ENCODE measurements at places on chromosomes 1 and 21. TPM values are rescaled to one million over a fixed set of nuclear protein-coding genes. Genes with fewer than 3 reads are reported as not detected.

Gene SIM2
- not detected for total RNA-seq

Gene LCE1B
- total RNA-seq: not detected

Gene DCDC2B
- total RNA-seq: not detected

Gene FAM163A
- total RNA-seq: not detected

Gene CD1B
- total RNA-seq: not detected

Gene RIPPLY3
- not detected for total RNA-seq

Gene MRPL24
- total RNA-seq: 81.5 TPM

Gene RNU1-1
- under 0.01 TPM for total RNA-seq

Gene FUBP1
- total RNA-seq: 96.7 TPM
